ENCODE measurements at places on chromosomes 4 and X.

DNA sequence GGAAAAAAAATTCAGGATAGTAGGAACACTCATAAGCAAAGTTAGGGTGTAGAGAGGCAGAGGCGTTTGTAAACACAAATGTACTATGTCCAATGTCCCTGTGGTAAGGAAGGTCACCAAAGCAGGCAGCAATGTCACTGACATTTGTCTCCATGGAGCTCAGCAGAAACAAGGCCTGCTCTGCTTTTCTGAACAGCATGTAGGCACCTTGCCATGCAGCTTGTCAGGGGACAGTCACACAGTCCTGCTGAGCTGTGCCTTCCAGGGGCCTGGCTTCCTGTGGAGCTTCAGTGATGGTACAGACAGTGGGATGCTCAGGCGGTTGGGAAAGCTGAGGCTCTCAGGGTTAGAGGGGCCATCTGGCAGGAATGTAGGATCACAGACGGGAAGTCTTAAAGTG, 74.5 kb upstream of the HS3ST1 start:
- DNase-seq: no peak

DNA sequence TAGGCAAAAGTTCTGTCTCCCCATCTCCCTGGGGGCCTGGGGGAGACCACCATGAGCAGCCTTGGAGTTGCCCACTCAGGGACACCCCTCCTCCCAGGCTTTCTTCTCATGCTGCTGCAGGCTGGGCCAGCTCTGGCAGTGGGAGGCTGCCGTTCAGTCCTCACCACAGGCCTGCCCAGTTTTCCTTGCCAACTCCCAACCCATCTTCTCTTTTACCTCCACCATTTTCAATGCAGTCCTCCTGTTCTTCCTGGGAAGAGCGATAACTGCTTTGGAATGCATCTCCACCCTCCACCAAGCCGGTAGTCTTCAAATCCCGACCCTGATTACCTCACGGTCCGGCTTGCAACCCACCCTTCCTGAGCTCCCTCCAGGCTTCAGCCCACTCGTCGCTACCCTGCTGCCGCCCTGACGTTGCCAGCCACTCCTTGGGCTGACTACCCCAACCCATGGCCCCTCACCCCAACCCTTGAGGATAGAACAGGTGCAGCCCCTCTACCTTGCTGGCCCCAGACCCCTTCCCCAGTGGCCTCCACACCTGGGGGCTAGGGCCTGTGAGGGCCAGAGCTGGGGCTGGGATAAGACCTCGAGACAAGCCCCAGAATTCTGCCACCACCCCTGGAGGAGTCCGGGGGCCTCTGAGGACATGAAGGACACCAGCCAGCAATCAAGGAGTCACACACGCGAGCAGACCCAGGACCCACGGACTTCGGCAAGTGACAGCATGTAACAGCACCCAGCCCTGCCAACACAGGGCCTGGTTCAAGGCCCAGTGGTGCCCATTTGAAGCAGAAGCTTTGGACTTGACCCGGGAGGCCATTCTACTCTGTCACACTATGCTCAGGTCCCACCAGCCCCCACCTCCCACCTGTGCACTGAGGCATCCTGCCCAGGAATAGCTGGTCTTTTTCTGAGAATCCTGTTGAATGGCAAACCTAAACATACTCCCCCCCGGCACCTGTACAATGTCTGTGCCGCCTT, 9.2 kb downstream of the WDR1 start:
- DNase-seq: no peak

DNA sequence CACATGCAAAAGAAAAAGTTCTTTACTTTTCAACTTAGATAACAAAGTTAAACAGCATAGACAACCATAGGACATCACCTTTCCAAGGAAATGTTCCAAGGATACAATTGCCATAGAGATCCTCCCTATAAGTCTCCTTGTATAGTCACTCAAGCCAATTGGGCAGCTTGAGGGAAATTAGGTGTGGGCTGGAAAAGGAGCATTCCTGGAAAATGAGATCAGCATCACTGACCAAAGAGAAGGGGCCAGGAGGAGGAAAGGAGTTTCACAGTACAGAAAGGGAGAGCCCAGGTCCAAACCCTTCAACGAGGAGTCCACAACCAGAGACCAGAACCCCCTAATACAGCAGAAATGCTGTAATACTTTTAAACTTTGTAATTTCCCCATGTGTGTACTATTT, 91.5 kb upstream of the PPARGC1A start:
- no peak for DNase-seq

- no peak for DNase-seq
Measured at GRCh38 chr4:149835280-149835679, 19.6 kb upstream of the IQCM start.

- DNase-seq: no peak
Measured at GRCh38 chr4:2924765-2925301, 38.4 kb downstream of the NOP14 start.

DNA sequence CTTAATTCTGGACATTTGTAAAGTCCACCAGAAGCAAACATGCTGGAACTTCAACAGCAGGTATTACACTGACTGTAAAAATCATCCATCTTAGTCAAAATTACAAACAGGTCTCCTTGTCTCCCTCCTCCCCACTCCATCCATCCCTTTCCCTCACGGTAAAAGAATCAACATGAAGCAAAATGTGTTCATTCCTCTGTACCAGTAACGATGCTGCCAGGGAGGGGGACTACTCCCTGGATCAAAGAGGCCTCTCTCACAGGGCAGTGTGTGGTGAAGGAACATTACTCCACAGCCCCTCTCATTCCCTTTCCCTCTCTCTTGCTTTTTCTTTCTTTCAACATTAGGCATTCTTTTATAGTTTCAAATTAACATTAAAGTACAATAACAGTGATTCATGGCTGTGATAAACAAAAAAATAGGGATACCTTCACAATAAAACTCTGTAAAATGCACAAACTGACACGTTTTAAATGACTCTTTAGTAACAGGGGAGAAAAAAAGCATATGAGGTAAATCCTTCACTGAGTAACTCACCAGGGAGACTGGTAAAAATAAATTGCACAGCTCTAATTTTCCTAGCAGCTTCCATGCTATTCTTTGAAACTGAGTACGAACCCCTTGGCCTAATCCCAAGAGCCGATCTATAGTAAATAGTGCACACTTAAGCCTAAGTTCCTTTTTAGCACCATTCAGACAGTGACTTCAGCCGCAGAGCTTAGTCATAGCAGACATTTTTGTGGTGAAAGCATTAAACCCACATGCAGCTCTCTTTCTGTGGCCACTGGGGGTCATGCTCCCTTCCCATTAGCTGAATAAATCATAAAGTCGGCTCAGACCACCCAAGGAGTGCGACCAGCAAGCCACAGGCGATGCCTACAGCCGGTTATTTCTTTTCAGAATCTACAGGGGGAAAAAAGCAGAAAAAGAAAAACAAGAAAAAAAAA, 215.6 kb upstream of the GYPA start:
- peak; percentile 87 for DNase-seq

DNA sequence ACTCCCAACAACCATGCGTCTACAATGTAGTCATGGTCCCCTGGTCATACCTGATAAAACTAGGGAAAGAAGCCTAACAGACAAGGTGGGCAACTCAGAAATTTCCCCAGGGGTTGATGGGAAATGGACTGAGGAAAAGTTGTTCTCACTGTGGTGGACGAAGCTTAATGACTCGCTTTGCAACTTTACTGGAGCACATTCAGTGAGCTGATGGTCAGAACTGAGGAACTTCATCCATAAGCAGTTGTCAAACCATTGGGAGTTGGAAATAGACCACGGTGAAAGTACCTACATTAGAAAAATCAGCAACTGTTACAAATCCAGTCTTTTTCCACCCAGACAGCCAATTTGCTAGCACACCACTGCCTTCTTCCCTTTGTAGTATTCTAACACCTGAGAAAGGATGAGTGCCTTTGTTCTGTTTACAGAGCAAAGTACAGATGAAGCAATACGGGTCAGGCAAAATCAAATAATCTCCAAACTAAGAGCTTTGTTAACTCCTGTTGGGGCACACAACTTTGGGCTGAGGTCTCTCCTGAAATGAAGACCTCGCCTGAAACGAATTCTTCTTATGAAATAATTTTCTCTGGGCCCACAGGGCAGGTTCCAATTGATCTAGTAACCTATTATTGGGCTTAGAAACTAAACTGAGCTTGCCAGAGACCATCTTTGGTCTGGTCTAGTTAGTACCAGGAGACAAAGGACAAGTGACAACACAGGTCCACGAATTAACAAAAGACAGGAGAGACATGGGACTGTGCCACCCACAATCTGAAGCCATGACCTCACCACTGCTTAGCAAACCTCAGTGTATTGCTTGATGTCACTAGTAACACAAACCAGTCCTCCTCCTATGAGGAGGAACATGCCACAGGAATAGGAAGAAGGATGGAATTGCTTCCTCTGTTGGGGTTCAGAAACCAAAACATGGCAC, 58.9 kb upstream of the NFKB1 start:
- DNase-seq: no peak

DNA sequence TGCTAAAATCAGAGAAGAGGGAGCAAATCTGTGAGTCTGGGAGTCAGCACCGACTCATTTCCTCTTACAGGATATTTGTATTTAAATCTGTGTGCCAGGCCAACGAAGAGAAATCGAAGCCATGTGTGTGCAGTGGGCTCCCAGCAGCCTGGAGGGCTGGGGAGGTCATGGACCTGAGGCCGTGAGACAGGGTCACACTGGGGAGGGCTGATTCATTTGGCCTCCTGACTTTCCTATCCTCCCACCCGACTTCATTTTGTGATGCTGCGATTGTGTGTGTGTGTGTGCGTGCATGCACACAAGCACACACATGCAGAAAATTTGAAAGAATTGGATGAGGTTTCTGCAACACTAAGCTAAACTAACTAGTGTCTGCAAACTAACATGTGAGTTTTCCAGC, 48.7 kb upstream of the STX18 start:
- DNase-seq: peak; percentile 90

DNA sequence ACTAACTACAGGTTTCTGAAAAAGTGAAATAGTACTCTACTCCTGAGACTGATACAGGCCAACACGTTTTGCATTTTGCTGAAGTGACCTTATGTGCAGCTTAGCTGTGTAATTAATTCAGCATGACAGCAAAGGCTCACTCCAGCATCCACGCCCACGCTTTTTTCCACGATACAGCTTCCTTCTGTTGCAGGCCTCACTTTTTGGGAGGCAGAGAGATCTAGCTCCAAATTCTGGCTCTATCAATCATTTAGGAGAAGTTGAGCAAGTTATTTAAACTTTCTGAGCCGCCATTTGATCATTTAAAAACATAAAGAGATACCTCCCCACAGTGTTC, 160.3 kb downstream of the AFAP1 start:
- DNase-seq: peak; percentile 81

DNA sequence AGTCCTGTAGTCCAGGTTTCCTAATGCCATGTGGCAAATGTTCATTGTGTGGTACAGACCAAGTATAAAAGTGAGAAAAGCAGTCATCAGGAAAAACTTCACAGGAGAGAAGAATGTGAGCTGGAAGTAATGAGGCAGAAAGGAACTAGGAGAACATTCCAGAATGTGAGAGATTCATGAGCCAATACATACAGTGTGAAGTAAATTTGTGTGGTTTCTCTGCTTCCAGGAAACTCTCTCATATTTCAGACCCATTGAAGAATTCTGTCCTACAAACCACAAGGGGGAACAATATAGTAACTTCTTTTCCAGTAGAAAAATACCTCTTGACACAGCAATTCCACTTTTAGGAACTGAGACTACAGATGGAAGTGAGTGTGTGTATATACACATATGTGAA, 136.5 kb downstream of the RNF150 start:
- DNase-seq: peak; percentile 41

- no peak for DNase-seq
Measured at GRCh38 chrX:25527596-25527995, 511.8 kb upstream of the ARX start.

DNA sequence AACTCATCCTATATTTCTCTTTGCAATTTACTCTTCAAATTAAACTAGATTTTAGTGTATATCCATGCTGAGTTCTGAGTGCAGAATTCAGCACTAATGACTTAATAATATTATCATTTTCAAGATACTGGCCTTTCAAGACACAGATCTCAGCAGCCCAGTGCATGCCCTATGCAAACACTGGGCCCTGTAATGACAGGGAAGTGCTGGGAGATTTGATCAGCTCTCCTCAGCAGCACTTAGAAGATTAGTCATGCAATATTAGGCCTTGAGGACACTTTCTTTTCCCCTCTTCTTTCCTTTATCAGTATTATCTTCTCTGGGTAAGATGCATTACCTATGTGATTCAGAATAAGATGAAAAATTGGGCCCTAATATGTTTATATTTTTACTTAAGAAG, 207.1 kb downstream of the PPP3CA start:
- DNase-seq: no peak

DNA sequence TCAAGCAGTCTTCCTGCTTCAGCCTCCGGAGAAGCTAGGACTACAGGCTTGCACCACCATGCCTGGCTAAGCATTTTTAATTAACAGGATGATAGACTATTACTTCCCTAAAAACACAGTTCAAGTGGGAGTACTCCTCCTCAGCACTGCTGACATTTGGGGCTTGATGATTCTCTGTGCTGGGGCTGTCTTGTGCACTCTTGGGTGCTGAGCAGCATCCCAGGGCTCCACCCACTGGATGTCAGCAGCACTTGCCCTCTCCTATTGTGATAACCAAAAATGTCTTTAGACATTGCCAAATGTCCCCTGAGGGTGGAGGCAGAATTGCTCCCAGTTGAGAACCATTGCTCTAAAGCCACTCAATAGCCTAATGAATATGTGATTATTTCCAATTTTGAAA, 60.4 kb downstream of the CLCN4 start:
- DNase-seq: no peak

- no peak for DNase-seq
Measured at GRCh38 chrX:113651306-113651705, 810.7 kb upstream of the AMOT start.

DNA sequence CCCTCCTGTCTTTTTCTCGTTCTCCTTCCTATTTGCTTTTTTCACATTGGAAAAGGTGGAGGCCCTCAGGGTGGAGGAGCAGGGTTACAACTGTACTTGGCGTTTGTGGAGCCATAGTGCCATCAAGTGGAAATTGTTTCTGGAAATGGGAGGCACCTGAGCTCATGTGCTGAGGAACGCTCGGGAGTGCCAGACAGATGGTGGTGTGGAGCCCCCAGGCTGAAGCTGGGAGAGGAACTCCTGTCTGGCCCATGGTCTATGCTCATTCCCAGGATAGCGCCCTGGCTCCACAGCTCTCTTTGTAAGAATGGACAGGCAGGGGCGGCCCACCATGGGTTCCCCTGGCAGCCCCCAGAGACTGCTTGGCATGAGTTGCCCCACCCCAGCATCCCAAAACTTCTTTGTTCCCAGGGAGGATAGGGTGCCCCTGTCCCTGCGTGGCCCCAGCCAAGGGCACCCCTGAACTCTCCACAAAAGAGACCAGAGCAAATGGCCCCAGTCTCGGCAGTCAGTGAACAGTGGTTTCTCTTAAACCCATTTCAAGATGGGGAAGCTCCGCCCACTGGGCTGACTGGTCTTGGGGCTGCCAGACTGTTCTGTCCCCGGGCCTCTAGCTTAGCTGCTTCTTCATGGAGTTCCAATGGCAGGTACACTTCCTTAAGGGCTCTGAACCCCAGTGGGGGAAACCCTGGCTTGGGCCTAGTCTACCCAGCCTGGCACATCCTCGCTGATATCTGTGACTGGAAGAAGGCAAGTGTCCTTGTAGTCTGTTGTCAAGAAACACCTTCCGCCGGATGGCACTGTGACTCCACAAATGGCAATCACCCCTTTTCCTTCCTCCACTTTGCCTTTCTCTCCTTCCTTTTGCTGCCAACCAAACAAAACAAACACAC, 70.1 kb downstream of the NBDY start:
- DNase-seq: no peak

GRCh38 chrX:120207009-120207605, 43.5 kb upstream of the ZBTB33 start:
- no peak for DNase-seq

GRCh38 chr4:2968381-2968780, 5.0 kb downstream of the GRK4 start:
- DNase-seq: no peak
